SIG-M5 (cell line): ENCODE measurements at places on chromosomes 5 and 9.

DNA sequence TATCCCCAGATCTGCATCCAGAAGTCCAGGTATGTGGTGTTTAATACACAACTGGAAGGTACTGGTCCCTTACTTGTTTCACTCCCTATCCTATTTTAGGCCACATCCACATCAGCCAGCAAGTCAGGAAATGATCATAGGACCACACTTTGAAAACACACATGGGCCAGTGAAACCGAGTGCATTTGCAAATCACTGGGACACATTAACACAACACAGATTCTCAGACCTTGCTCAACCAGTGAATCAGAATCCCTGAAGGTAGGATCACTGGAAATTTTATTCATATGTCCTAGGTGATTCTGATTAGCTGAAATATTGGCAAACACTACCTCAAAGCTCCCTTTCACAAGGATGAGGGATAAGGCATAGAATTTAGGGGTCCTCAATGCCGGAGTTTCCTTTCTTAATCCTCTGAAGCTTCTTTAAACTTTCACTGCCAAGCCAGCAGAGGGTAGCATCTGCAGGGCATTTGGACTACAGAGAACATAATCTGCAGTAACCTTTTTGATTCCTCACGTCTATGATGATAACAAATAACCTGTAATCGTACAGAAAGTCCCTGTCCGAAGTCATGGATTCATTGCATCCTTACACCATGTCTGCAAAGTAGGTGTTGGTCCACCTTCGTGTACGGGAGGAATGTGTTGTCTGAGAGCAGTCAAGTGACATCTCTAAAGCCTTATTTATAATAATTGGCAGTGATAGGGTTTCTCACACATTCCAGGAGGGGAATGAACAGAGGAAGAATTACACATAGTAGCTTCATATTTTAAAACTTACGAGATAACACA, 11.0 kb upstream of the ABLIM3 start:
- DNase-seq, result no peak

DNA sequence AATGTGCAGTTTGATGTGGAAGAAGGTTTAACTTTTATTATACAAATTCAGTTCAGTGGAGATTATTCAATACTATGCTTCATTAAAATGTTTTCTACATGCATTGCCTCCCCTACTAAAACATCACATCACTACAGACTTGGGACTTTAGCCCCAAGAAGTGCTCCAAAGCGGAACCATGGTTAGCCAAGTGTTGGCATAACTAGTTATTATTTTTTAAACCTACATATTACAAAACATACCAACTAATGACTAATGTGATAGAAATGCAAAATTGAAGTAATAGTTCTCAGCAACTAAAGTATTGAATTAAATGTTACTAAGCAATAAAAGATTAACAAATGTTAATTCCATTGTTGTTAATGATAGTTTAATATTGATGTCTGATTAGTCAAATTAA, 74.5 kb downstream of the XRCC4 start:
- DNase-seq, result no peak

- DNase-seq, result no peak
These were observed 15.7 kb downstream of the BDP1 start for GRCh38 chr5:71471193-71471592.

DNA sequence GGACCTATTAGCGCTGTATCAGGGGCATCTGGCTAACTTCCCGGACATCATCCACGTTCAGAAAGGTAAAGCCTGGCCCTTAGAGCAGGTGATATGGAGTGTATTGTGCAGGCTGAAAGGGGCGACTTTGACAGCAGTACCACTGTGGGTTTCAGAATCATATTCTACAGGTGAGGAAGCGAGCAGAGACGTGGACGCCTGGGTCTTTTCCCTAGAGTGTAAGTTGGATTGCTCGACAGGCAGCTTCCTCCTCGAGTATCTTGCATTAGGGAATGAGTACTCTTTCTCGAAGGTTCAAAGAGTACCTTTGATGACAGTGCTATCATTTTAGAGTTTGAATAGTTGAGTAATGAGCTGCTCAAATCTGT, 1.9 kb downstream of the SNX18 start:
- DNase-seq, result no peak

- no peak for DNase-seq
These were observed 249.5 kb downstream of the PRELID2 start for GRCh38 chr5:145585443-145586148.

DNA sequence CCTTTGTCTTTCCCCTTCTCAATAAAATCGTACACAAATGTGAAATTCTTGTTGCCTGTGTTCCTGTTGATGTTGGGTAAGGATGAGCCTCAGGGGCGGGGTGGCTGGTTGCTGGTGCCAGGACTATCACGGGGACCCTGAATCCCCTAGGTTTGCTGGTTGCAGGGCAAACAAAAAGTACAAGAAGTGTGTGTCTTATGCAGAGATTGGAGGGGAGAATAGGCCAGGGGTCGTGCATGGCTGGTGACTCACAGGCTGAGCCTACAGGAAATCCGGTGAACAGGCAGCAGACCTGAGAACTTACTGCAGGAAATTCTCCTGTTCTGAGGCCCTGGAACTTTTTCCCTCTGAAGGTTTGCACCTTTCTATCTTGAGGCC, 5.5 kb downstream of the ANXA2R start:
- no peak for DNase-seq

GRCh38 chr9:71072587-71072986, 48.8 kb downstream of the TRPM3 start:
- no peak for DNase-seq

GRCh38 chr5:72065751-72066255, 41.5 kb upstream of the MAP1B start:
- no peak for DNase-seq

GRCh38 chr5:72366324-72366976, 46.3 kb downstream of the PTCD2 start:
- DNase-seq, result no peak

GRCh38 chr5:151757233-151758140, 944 bp downstream of the ATOX1 start:
- DNase-seq, result no peak

GRCh38 chr5:118320121-118320520, 668.2 kb downstream of the DTWD2 start:
- no peak for DNase-seq

DNA sequence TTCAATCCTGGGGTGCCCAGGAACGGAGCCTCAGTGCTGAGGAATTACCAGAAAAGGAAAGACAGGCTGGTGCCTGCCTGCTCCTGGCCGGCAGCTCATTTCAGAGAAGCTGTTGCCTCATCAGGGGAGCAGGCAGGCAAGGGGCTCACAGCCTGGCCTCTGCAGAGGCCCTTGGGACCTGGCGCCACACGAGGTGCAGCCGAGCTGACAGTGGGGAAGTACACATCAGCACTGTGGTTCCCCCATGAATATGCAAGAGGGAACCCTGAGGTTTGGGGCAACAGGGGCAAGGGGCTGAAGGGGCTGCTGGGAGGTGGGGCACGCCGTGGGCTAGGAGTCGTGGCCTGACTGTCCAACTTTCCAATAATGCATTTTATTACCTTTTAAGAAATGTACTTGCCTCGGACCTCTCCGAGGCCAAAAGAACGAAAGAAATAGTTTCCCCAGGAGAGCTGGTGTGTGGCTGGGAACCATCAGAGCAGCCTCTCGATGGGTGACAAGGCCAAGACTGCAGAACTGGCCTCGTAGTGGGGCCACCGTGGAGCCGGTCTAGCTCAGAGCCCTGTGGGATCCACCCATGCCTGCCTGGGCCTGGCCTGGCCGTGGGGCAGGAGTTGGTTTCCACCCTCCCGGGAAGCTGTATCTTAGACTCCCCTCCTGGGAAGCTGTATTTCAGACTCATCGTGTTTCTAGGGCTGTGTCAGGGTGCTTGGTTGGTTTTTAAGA, 198.6 kb downstream of the PAX5 start:
- no peak for DNase-seq

- DNase-seq, result no peak
These were observed 2.3 kb downstream of the TGFBI start for GRCh38 chr5:136030956-136031611.

DNA sequence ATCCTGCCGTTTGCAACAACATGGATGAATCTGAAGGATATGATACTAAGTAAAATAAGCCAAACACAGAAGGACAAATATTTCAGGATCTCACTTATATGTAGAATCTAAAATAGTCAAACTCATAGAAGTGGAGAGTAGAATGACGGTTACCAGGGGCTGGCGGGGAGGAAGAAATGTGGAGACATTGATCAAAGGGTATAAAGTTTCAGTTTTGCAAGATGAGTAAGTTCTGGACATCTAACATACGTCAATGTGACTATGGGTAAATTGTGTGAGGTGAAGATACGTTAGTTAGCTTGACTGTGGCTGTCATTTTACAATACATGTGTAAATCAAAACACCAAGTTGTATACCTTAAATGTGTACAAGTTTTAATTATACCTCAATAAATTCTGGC, 200.3 kb downstream of the SNX18 start:
- no peak for DNase-seq

GRCh38 chr5:54838843-54839242, 146.6 kb downstream of the ESM1 start:
- DNase-seq, result no peak

- DNase-seq, result no peak
These were observed 35.4 kb downstream of the FBXO4 start for GRCh38 chr5:41960481-41960880.

- no peak for DNase-seq
These were observed 159.8 kb upstream of the GLRA1 start for GRCh38 chr5:152084476-152084875.

- no peak for DNase-seq
These were observed 3.0 kb upstream of the ARRDC3 start for GRCh38 chr5:91386120-91386519.

DNA sequence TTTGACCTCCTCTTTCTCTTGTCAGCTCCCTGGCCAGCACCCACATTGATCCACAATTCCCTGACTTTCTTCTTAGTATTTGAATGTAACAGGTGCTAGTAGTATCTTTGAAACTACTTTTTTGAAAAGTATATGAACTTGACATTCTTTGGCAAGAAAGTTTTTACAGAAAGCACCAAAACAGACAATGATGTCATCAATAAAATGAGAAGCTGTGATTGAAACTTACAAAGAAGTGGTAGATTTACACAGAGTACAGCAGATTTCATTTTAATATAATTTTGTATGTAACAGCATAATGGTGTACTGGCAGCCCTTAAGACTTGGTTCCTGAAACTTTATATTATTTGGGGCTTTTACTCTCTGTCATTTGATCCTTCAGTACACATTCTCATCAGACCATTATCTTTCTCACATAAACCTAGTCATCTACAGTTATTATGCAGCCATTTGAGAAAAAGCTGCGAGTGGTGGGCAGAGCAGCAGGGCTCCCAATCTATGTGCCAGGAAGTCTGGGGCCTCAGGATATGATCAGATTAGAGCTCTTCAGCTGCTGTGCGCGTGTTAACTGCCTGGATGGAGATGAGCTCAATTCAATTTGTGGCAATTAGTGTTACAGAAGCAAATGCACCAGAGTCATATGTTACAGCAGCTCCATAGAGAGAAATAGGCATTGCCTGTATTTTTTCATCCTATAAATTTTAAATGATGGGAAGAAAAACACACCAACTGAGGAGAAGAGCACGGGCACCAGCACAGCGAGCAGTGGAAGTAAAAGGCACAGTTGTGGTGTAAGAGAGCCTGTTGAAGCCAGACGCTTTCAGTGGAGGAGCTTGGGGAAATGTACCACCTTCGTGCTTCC, 126.1 kb downstream of the STARD4 start:
- no peak for DNase-seq

- DNase-seq, result no peak
These were observed 85.1 kb downstream of the ACER2 start for GRCh38 chr9:19493876-19494275.

GRCh38 chr5:142969624-142970439, 199.7 kb downstream of the ARHGAP26 start:
- DNase-seq, result no peak

DNA sequence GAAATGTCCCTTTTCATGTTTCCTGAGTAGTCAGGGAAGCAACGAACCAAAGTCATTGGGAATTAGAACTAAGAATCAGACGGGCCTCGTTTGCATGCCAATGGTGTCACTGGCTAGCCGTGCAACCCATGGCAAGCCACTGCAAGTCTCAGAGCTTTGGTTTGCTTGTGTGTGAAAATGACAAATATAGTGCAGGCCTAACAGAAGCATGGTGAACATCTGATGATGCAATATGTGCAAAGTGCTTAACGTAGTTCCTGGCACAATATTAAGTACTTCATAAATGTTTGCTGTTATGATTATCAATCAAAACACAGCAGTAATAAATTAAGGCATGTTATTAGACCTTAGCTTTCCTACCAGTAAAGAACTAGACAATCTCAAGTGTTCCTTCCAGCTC, 118.0 kb upstream of the TRIM32 start:
- no peak for DNase-seq

GRCh38 chr9:113837334-113837733, 38.8 kb upstream of the ZNF618 start:
- no peak for DNase-seq

GRCh38 chr5:180169248-180170105, 39.5 kb downstream of the RASGEF1C start:
- no peak for DNase-seq

GRCh38 chr5:90982576-90982975, 400.5 kb downstream of the ARRDC3 start:
- DNase-seq, result no peak

DNA sequence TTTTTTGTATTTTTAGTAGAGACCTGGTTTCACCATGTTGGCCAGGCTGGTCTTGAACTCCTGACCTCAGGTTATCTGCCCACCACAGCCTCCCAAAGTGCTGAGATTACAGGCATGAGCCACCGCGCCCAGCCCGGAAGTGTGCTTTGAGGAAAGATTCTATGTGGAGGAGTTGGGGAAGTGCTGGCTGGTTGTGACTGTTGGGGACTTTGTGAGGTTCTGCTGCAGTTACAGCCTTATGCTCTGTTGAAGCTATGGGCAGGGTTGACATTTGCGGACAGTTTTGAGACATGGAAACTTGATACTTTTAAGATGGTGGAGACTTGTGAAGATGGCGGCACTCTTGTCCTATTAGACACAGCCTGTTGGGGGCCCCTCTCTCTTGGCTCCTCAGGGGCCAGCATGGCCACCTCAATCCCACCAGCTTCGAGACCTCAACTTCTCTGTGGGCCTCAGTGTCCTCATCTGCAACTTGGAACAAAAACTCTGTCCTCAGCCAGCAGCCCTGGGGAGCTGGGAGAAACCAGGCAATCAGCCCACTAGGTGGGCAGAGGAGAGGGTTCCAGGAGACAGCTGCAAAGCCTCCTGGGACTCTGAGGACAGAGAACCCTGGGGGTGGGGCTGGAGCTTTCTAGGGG, 24.9 kb downstream of the C9orf50 start:
- no peak for DNase-seq

GRCh38 chr5:107302441-107302840, 368.3 kb downstream of the EFNA5 start:
- no peak for DNase-seq
